ENCODE measurements at places on chromosomes 5 and 9.

GRCh38 chr5:76388236-76388635, 14.8 kb upstream of the IQGAP2 start:
- DNase-seq, result no peak

- DNase-seq, result no peak
These were observed 52.1 kb upstream of the RGMB start for GRCh38 chr5:98721231-98721928.

GRCh38 chr5:17115855-17116254, 101.6 kb upstream of the BASP1 start:
- no peak for DNase-seq

GRCh38 chr5:14706615-14707021, 42.1 kb downstream of the OTULIN start:
- no peak for DNase-seq

- DNase-seq, result no peak
These were observed 28.4 kb upstream of the LAMC3 start for GRCh38 chr9:130980526-130980925.

DNA sequence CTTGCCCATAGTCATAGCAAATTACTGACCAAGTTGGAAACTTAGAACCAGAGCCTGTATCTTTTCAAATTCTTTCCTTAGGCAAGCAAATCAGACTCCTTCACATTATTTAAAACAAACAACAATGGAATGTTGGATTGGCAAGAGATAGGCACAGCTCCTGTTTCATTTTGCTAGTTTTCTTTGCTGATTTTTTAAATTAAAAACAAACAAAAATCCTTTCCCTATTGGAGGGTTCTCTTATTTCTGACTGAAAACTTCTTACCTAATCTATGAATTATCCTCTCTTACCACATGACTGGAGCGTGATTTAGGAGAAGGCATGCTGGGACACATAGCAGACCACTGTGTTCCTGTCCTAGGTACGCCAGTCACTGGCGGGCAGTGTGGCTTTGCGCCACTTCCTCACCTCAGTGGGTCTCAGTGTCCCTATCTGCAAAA, 63.0 kb downstream of the TTC39B start:
- DNase-seq, result no peak

GRCh38 chr9:90789862-90790261, 11.8 kb upstream of the SYK start:
- DNase-seq, result no peak

GRCh38 chr9:131276891-131277286, 579 bp upstream of the FAM78A start:
- no peak for DNase-seq

GRCh38 chr5:131262953-131263541, 806 bp upstream of the CDC42SE2 start:
- DNase-seq, result no peak

DNA sequence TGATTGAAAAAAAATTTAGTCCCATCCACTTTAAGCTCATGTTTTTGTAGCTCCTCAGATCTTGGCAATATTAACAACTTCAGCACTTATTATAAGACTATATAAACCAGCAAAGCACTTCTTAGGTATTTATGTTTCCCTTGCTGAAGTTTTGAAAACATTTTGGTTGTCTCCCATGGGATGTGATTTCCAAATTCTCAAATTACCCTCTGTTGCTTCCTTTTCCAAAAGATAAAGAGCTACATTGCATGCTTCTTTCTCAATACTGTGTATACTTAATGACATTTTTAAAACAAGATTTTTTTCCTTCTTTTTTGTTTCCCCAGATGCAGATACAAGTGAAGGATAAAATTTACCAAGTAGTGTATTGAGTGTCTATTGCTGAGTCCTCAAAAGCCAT, 567.1 kb downstream of the CSNK1G3 start:
- no peak for DNase-seq

DNA sequence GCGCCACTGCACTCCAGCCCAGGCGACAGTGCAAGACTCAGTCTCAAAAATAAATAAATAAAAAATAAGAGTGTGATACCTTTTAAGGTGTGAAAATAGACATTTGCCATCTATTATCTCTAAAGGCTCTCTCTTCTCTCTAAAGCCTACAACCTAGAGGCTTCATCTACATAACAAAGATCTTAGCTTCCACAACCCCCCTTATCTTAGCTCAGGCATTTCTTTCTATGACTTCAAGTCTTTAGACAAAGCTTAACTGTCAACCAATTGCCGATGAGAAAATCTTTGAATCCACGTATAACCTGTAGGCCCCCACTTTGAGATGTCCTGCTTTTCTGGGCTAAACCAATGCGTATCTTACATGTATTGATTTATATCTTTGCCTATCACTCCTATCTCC, 64.9 kb upstream of the ADAMTS19 start:
- DNase-seq, result no peak

DNA sequence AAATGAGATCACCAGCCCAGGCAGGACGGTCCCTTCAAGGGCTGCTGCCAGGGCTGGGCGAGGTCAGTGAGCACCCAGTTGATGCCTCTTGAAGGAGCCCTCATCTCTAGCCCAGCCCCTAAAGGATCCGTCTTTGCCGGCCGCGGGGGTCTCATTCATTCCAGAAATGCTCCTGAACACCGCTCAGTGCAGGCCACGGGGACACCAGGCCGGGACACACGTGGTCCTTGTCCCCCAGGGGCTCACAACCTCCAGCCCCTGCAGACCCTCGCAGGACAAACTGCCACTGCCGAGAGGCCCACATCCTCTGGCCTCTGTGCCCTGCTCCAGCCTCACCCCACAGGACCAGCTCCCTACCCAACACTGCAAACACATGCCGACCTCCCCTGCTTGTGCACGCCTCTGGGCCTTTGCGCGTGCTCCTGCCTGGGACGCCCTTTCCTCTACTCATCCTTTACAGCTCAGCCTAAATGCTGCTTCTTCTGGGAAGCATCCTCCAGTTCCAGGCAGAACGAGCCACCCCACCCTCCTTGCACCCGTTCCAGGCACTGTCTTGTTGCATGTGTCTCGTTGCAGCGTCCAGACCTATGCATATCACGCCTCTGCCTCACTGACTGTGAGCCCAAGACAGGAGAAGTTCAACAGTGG, 10.3 kb upstream of the LAMC3 start:
- no peak for DNase-seq

DNA sequence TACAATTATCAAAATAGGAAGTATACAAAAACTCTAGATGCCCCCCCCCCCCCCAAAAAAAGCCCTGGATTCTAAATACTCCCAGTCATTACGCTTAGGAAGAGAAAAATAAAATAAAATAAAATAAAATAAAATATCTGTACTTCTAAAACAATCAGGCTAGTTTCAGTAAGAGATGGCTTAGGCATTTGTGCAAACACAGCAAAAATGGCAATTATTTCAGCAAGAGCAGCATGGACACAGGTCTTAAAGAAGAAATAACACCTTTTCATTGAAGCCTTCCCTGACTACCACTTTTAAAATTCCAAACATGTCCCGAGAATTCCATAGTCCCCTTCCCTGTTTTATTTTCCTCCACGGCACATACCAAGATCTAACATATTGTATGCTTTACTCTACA, 218.6 kb upstream of the POU5F2 start:
- no peak for DNase-seq

DNA sequence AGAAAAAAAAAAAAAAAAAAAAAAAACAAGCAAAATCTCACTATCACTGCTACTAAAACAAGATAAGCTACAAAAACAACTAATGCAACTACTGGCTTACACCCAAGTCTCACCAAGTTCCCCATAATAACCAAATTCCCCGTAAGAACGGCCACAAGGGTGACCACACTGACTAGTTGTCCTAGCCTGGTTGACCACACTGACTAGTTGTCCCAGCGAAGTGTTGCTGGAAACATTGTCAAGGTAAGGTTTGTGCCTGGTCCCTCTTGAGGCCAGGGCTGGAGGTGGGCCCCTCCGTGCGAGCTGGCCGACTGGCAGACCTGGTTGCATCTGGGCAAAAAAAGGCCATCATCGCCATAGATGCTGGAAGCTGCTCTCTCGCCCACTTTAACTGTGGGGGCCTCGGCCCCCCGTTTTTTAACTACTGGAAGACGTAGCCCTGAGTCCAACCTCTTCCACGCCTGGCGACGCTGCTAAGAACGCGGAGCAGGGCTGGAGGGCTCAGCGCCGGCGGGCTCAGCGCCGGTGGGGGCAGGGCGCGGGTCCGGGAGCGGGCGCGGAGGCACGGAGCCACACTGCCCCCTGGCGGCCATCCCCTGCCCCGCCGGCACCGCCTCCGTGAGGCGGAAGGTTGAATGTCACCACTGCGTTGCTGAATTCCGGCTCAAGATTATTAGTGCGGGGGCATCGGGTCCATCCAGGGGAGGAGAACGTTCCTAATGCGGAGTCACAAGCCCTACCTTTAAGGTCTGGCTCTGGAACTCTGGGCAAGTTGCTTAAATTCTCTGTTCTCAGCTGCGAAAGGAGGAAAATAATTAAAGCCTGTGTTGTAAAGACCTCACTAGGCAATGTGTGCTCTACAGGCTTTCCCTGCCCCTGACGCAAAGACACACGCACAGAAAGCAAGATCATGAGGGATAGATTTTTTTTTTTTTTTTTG, 84.0 kb downstream of the HSD17B3 start:
- DNase-seq, result peak; percentile 51
